Urinary bladder (tissue), 4 donors: ENCODE measurements at places on chromosomes 4 and X. TPM values are rescaled to one million over a fixed set of nuclear protein-coding genes. Genes with fewer than 3 reads are reported as not detected.

DNA sequence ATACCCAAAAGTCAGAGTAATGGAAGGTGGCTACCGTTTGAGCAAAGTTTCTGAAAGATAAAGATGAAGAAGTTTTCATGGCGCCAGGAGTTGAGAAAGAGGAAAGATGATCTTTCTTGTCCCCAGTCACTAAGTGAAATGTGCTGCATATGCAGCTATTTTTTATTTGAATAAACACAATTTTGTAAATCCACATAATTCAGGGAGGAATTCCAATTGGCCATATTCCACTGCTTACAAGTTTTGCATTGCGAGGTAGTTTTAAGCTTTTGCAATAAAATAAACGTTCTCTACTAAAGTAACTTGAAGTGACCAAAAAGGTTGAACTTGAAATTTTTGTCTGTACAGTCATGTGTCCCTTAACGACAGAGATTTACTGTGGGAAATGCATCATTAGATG is 139.3 kb upstream of the VCX2 start:
- no peak for DNase-seq

DNA sequence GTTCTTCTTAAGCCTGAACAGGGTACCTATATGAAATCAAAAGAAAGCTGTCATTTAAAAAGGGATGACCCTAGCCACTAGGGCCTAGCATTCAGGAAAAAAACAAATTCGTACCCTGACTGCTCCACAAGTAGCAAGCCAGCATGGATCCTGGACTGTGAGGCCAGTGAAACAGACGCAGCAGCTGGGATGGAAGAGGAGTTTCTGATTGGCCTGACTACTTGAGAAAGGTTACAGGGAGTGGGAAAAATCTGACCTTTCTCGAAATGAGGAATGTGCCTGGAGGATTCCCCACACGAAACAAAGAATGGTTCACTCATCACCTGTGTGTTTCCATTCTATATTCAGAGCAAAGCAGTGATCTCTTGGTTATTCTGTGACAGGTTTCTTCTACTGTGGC is 87.6 kb upstream of the JADE1 start:
- DNase-seq = no peak

ZMAT1 gene
- 3.6 TPM for polyA plus RNA-seq

BANK1 gene
- polyA plus RNA-seq = 1.5 TPM

PDE6B gene
- 4.1 TPM for polyA plus RNA-seq
